ENCODE measurements at places on chromosomes 1 and 21.
A peak's percentile ranks its signal among the peaks of the same experiment; 100 is the strongest.

- no peak for DNase-seq
Observed at GRCh38 chr21:44758141-44758561, 43.5 kb downstream of the UBE2G2 start.

- no peak for DNase-seq
Observed at GRCh38 chr1:87140831-87141540, 187.7 kb upstream of the LMO4 start.

- DNase-seq, result no peak
Observed at GRCh38 chr1:223444411-223444810, 51.2 kb downstream of the CCDC185 start.

- DNase-seq, result no peak
Observed at GRCh38 chr1:114126261-114127095, 27.2 kb downstream of the SYT6 start.

DNA sequence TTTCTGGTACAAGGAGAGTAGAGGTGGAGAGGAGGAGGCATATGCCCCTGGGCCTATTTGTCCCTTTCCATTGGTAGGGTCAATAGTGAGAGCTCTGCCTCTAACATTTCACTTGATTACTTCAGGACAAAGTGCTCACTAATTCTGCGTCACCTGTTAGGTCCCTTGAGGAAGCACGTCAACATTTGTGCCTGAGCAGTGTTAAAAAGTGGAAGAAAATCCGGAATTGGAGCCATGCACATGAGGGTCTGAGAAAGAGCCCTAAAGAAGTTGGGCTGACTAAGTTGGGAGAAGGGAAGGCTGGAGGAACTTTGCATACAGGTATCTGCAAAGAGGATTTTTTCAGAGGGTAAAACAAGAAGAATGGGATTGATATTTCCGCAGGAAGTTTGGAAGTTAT lies 1.9 kb downstream of the SLC25A44 start:
- no peak for DNase-seq

DNA sequence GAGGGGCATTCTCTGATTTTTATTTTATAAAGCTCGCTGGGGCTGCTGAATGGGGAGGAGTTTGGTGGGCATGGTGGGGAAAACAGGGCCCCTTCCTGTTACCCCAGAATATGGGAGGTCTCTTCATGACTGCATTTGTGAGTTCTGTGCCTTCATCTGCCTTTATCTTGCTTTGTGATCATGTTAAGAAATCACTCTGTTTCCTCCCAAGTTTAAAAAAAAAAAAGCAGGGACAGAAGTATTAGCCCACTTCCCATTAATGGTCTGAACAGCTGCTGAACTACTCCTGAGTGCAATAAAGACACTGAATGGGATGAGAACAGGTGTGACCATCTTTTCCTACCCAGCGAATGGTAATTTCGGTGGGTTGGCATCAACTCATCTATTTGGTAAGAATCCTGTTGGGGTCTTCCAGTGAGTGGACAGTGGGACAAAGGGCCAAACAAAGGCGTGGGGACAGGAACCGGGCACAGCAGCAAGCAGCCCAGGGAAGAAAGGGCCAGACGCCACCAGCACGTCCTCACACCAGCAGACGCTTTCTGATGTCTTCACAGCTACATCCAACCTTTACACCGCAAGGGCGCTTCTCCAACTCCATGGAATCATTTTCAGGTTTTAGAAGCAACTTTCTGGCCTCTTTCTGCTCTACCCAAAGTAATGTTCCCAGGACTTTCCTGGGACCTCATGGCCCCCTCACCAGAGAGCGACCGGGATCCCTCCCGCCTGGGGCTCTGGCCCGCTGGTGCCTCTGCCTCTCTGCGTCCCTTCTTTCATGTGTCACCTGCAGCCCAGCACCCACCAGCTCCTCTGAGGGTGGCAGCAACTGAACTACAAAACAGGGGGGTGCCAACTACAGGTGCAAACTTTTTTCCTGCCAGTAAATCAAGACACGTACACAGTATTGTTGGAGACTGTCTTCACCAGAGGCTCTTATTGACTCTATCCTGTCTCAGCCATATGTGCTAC lies 160.2 kb downstream of the ADSS2 start:
- no peak for DNase-seq

DNA sequence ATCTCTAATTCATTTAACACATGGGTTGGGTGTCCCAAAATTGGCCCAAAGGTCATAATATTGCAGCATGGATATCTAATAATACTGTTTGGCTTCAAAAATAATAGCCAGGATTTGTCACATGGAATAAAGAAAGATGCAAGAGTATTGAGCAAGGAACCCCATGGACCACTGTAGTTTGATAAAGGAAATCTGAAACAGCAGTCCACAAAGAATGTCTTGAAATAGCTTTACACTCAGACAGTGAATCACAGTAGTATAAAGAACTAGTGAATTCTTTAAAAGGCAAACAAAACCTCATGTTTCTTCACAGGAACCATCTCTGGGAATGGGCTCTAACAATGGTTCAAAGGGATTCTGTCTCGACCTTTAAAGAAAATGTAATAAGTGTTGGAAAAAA lies 576.1 kb upstream of the ZRANB2 start:
- no peak for DNase-seq

GRCh38 chr1:62382658-62382955 lies 54.2 kb upstream of the USP1 start:
- DNase-seq, result no peak

GRCh38 chr1:7070389-7071029 lies 285.3 kb downstream of the CAMTA1 start:
- DNase-seq, result peak; percentile 42

- DNase-seq, result no peak
Observed at GRCh38 chr1:214287884-214288283, 6.9 kb downstream of the SMYD2 start.

GRCh38 chr1:75791022-75791421 lies 5.0 kb downstream of the RABGGTB start:
- DNase-seq, result peak; percentile 15

GRCh38 chr1:30883389-30884172 lies 25.0 kb downstream of the SDC3 start:
- DNase-seq, result no peak

GRCh38 chr1:85278853-85279314 lies 2.5 kb upstream of the BCL10 start:
- DNase-seq, result no peak

GRCh38 chr1:26317612-26318337 lies at the start of gene CD52:
TSS of gene CD52 (plus strand) at chr1:26317958. CDS start at chr1:26318018, 60 bp downstream.
- no peak for DNase-seq

GRCh38 chr1:159957824-159958268 lies 3.8 kb upstream of the SLAMF9 start:
- no peak for DNase-seq

DNA sequence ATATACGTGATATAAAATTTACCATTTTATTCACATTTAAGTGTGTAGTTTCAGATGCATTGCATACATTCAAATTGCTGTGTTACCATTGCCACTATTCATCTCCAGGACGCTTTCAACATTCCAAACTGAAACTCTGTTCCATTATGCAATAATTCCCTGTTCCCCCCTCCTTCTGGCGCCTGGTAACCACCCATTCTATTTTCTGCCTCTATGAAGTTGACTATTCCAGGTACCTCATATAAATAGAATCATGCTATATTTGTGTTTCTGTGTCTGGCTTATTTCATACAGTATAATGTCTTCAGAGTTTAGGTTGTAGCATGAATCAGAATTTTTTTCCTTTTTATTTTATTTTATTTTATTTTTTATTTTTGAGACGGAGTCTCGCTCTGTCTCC lies 41.7 kb downstream of the SLC22A15 start:
- DNase-seq, result no peak

DNA sequence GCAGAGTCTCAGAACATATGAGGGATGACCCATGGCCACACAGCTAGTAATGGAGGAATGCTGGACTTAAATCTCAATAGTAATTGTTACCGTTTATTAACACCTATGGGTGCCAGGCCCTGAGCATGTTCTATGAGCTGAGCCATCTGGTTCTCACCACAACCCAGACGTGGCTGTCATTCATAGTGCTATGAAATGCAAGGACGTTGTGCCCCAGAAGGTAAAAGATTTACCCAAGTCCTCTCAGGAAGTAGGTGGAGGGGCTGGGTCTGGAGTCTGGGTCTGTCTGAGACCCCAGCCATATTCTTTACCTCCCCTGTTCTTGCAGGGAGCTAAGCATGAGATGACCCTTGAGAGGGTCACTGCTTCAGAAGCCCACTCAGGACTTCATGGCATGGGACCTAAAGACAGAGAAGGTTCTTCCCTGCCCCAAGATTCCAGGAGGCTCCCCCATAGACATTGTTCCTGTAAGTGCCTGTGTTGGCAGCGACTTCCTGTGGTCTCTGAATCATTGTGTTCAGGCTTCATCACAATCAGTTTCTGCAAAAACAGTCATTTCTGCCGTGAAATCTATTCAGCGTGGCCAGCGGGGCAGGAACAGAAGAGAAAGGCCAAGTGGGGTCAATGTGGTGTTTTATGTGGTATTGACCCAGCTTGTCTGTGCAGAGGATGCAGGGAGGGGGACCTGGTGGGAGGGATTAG lies 475.4 kb downstream of the PTPRU start:
- no peak for DNase-seq

GRCh38 chr1:192238421-192238820 lies 78.4 kb upstream of the RGS21 start:
- no peak for DNase-seq

DNA sequence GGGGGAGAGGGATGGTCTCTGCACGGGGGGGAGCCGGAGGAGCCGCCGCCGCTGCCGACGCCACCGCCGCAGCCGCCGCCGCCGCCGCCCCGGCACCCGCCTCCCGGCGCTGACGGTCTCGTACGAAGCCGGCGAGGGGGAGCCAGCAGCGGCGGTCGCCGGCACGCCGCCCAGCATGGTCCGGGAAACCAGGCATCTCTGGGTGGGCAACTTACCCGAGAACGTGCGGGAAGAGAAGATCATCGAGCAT lies 311 bp downstream of the SPEN start:
- DNase-seq, result no peak

DNA sequence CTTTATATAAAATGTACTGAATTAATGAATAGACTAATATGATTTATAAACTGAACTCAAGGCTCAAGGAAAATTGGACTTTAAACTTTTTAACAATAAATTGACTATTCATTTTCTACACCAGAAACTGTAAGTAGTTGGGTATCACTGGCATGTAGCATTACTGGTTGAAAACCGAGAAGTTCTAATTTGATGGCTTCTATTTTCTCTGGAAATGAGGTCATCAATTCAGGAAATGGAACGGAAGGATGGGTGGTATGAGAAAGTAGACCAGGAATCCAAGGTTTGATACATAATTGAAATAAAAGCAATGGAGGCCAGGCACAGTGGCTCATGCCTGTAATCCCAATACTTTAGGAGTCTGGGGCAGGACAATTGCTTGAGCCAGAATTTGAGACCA lies 50.4 kb downstream of the RERE start:
- no peak for DNase-seq

DNA sequence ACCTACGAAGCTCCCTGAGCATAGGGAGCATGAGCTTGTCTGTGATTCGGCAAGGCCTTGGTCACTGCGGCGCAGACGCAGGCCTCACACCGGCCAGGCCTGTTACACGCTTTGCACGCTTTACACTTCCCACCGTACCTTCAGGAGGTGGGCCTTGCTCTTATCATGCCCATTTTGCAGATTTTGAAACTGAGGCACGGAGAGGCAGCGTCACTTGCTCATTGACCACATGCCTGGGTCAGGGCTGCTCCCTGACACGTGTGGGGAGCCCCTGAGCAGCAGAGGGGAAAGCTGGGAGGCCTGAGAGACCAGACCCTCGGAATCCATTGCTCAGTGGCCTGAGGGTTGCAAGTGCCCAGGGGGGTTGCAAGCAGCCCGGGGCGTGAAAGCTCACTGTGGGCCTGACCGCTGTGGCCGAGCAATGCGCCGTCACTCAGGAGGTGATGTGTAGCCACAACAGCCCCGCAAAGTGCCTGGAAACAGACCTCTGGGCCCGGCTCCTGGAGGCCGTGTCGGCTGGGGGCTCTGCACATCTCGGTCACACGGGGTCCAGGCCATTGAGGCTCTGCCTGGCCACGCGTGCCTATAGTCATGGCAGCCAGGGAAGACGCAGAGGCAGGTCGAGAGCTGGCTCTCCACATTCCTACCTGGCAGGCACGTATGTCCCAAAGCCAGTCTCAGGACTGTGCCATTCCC lies 6.9 kb downstream of the ARHGEF16 start:
- DNase-seq, result no peak

GRCh38 chr21:21132390-21132789 lies 134.2 kb downstream of the NCAM2 start:
- DNase-seq, result no peak

DNA sequence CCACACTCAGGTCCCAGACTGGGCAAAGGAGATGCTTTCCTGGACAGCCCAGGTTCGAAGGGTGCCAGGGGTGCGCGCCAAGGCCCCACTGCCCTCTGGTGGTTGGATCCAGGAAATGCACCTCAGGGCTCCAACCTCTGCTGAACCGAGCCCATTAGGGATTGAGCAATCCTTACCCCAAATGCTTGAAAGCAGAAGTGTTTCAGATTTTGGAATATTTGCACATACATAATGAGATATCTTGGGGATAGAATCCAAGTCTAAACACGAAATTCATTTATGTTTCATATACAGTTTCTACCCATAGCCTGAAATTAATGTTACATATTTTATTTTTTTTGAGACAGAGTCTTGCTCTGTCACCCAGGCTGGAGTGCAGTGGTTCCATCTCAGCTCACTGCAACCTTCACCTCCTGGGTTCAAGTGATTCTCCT lies 57.4 kb downstream of the SLC9A1 start:
- DNase-seq, result peak; percentile 70

DNA sequence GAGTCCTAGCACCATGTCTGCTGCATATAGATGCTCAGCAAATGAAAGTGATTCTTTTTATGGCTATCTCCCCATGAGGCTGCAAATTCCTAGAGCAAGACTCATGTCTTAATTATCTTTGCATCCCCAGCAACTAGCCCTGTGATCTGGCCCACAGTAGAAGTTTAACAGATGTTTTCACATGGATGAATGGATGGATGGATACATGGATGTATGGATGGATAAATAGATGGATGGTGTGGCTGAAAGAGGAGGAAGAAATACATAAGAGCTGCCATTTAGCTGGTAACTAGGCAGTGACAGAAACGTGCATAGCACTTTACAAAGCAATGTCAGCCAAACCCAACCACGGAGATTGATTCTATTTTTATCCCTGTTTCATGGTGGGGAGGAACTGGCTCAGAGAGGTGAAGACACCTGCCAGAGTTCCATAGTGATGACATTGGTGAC lies 32.7 kb upstream of the ZBTB40 start:
- no peak for DNase-seq

- peak; percentile 39 for DNase-seq
Observed at GRCh38 chr21:35779690-35780570, 280.4 kb downstream of the SETD4 start.

DNA sequence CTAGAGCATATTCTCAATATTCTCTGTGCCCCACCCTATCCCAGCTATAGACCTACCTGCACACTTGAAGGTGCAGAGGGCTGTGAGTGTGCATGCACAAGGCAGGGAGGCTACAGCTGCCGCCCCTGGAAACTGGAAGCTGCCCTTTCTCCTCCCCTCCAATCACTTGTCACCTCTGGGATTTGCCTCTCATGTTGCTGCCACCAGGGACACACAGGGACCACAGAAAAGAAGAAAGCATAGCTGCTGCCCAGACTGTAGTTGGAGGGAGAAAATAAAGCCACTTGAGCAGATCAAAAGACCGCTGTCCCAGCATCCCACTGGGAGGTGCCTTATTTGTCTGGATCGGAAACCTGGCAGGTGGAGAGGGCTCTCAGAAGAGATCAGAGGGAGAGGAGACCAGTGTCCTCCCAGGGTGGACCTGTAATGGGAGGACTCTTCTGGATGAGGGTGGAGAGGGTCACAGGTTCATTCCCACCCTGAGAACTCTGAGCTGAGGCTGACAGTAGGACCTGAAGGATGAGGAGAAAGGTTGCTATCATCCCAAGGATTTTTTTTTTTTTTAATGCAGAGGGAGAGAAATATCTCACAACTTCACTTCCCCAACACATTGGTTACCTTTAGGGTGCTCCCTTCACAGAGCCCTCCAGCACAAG lies 7.6 kb upstream of the INPP5B start:
- DNase-seq, result peak; percentile 16
